Activated CD4-positive, alpha-beta T cell treated with anti-CD3 and anti-CD28 coated beads, Interleukin-2, amount 10 ng/mL, durations not matched to agents 24 days and 14 days (primary cell): ENCODE measurements at places on chromosomes 7 and 10.

DNA sequence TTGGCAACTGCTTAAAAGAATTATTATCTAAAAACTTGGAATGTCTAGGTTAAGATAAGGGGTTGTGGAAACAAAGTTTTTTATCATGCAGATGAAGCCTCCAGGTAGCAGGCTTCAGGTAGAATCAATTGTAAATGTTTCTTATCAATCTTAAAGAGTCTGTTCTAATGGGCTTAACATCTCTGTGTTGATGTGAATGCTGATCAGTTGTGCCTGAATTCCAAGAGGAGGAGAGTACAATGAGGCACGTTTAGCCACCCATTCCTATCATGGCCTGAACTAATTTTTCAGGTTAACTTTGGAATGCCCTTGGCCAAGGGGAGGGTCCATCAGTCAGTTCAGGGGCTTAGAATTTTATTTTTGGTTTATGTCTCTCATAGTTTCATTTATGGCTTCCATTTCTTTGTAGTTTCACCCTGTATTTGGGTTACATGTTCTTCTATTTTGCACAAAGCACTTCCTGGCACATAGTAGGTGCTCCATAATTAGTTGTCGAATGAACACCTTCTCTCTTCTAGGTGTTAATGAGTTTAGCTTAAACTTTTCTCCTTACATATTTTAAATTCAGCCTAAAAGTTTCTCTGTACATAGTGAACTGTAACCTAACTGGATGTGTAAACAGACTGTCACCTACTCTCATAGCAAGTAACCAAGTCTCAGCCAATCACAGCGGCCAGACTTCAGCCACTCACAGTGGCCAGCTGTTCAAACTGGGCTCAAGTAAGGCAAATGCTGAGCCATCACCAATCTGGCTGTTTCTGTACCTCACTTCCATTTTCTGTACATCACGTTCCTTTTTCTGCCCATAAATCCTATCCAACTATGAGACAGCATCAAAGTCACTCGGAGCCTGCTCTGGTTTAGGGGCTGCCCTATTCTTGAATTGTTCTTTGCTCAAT is 34.7 kb downstream of the ALOX5 start:
- DNase-seq: no peak

- DNase-seq: no peak
Observed at GRCh38 chr10:6135589-6136168, 46.8 kb downstream of the RBM17 start.

GRCh38 chr10:35922876-35923600 is 280.9 kb upstream of the FZD8 start:
- DNase-seq: no peak

GRCh38 chr10:104318810-104319741 is 19.2 kb downstream of the ITPRIP start:
- DNase-seq: no peak

DNA sequence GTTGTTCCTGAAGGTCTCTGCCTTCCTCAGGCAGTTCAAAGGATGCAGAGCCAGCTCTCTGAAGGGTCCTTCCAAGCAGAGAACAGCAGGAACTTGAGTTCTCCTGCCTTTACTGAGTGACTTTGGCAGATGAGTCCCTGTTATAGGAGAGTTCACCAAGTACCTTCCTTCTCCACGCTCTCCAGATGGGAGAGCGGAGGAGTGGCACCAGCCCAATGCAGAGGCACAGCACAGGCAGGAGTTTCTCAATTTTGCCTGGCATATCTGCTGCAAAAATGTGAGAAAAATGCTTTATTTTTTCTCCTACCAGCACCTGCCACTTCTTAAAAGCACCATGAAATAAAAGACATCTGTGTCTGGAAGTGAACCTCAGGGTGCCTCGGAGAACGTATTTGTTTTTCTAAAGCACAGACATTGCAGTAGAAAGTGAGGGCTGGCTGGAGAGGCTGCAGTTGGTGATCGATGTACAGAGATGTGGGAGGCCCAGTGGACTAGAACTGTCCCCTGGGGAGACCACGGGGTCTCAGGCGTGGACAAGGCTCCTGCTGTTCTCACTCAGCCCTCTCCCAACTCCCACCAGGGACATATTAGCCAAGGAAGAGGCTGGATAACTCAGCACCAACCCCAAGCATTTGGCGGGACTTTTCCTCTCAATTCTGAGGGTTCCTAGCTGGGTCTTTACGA is 174.5 kb downstream of the WDR37 start:
- peak; percentile 46 for DNase-seq

DNA sequence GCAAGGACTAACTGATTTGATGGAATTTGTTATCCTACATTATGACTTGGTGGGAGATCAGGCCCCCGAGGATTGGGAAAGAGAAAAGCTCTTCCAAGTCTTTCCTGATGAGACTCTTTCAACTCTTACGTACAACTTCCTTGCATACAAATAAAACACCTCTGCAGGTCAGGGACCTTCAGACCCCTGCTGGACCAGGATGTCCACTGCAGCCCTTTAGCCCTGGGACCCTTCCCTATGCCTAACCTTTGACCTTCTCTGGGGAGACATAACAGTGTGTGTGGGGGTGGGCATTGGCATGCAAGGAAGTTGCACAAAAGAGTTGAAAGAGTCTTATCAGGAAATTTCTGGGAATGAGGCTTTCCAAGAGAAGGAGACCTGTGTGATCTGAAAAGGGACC is 859.4 kb downstream of the TYW1 start:
- DNase-seq: no peak

DNA sequence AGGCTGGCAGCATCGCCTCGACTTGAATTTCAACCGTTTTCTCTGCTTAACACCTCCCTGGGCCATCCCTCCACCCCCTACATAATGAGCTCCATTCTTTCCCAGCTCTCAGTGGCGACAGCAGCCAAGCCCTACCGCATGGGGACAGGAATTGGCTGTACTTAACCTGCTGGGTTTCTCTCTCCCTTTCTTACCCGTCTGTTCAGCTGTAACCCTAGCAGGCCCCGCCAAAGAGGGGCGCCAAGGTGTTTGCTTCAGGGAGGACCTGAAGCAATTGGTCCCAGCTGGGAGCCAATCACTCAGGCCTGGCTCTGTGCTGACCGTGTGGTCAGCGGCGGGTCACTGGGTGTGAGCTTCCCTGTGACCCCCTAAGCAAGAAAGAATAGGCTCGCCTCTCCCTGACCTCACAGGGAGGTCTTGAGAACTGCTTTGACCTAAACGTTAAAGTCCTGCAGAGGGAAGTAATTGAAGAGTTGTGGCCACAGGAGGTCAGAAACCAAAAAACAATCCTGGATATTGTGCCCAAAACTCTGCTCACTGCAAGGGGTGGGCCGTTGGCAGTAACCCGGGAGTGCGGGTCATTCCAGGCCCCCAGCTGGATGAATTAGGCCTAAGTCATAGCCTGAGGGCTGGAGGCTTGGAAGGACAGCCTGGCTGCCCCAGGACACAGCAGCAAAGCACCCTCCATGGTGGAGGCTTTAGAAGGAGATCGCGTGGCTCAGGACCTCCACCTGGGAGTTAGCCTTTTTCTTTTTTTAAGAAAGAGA is 114.6 kb downstream of the ITIH5 start:
- no peak for DNase-seq

- no peak for DNase-seq
Observed at GRCh38 chr10:99843310-99843709, 60.9 kb downstream of the ABCC2 start.

DNA sequence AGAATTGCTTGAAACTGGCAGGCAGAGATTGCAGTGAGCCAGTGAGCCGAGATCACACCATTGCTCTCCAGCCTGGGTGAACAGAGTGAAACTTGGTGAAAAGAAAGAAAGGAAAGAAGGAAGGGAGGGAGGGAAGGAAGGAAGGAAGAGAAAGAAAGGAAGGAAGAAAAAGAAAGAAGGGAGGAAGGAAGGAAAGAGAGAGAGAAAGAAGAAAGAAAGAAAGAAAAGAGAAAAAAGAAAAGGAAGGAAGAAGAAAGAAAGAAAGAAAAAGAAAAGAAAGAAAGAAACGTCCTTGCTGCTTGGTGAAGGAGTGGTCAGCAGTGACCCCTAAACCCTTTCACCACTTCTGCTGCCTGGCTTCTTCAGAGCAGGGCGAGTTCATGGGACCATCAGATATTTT is 147.1 kb upstream of the MYO3A start:
- DNase-seq: no peak

GRCh38 chr7:71633551-71634008 is 501.6 kb downstream of the GALNT17 start:
- DNase-seq: no peak

- no peak for DNase-seq
Observed at GRCh38 chr7:140885735-140886334, 38.9 kb downstream of the BRAF start.

GRCh38 chr10:74078037-74078436 is 72.6 kb downstream of the AP3M1 start:
- DNase-seq: peak; percentile 58

- DNase-seq: no peak
Observed at GRCh38 chr7:15648461-15648961, 38.0 kb downstream of the MEOX2 start.

- peak; percentile 63 for DNase-seq
Observed at GRCh38 chr10:51707821-51708424, 8.5 kb upstream of the CSTF2T start.

DNA sequence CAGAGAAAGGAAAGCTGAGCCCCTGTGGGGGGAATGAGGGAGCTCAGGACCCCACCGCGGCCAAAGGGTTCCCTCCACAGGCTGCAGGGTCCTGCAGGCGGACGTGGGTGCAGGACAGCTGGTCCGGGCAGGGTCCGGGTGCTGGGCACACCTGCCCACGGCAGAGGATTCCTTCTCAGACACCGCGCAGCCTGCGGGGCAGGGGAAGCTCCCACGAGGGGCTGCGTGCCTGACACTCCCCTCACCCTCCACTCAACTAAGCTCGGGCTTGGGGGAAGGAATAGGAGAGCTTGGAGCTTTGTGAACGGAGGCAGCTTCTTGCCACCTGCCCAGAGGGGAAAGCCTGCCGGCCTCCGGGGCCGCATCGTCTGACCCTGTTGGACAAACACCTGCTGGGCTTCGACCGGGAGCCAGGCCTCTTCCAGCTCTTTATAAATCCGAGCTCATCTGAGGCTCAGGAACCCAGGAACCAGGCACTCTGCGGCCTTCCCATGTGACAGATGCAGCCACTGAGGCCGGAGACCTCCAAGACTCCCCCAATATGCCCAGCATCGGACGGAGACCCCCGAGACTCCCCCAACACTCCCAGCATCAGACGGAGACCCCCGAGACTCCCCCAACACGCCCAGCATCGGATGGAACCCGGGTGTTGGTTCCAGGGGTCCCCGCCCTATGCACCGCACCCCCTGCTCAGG is 97.3 kb downstream of the PDGFA start:
- no peak for DNase-seq

DNA sequence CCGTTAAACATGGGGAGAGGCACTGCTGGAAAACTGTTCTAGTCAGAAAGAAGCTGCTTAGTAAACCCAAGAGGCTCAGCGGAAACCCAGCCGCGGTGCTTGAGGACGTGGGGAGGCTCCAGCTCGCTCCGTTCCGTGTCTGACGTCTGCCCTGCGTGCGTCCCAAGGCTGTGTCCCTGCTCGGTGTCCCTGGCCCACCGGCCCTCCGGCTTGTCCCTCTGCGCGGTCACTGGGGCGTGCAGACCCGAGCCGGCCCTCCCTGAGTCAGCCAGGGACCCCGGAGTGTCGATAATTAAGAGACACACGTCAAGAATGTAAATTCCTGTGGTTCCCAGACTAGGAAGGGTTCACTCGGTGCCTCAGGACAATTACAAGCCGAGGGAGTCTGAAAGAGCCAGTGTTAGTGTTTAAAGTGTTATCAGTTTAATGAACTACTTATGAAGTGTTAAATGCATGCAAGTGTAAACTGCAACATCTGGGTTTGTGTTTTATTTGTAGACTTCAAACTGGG is 98.9 kb downstream of the WDR11 start:
- no peak for DNase-seq

- DNase-seq: peak; percentile 78
Observed at GRCh38 chr7:44244282-44244681, 43.5 kb downstream of the YKT6 start.

- no peak for DNase-seq
Observed at GRCh38 chr7:156618078-156618779, 22.3 kb upstream of the RNF32 start.

DNA sequence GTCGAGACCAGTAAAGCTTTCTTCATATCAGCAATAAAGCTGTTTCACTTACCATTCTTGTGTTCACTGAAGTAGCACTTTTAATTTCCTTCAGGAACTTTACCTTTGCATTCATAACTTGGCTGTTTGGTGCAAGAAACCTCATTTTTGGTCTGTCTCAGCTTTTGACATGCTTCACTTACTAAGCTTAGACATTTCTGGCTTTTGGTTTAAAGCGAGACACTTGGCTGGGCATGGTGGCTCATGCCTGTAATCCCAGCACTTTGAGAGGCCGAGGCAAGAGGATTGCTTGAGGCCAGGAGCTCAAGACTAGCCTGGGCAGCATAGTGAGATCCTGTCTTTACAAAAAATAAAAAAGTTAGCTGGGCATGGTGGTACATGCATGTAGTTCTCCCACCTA is 15.8 kb downstream of the PLEKHA1 start:
- no peak for DNase-seq

DNA sequence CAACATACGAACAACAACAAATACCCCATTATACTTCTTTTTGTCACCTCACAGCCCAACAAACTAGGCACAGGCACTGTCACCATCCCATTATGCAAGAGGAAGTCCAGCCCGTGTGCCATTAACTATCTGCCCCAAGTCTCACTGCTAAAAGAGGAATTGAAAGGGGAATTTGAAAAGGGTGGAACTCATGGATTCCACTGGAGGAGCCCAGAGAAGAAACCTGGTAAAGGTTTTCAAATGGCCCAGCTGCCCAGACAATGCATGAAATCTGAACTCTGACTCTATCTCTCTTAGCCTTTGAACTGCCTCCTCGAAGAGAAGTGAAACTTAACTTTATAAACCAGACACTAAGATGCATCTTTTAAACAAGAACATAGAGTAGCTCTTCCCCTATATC is 130.0 kb downstream of the PLXNA4 start:
- DNase-seq: no peak

DNA sequence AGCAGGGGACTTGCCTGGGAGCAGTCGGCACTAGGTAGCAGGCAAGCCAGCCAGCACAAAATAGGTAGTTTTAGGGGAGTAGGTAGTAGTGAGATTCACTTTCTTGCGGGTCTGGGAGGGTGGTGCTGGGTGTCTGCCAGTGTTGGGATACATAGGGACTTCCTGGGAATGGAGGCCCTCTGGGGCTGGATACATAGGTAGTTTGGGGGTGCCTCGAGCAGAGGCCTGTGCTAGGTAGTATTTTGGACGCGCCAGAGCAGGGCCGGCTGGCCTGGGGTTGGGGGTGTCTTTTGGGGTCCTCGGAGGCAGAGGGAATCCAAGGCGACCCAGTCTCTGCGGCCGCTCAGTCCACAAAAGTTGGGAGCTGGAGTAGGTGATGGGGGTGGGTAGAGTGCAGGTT is 2.0 kb upstream of the HOXA3 start:
- DNase-seq: no peak

DNA sequence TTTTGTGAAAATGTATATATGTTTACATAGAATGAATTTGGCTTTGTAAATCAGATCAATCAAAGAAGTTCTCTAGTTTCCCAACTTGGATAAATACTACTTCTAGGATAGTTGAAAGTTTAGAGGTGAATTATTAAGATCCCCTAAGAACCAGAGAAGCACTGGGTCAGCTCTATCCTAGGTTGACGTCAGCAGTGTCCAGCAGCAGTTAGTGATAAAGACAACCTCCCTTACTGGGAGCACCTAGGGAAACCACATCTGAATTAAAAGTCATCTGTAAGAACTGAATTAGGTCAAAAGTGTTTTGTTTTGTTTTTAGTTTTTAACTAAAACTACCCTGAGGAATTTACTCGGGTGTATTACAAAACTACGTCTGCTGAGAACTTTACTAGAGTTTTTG is 178.0 kb downstream of the POLR1F start:
- no peak for DNase-seq

GRCh38 chr7:124440081-124440480 is 325.5 kb downstream of the GPR37 start:
- no peak for DNase-seq
